ENCODE measurements at places on chromosomes 2 and 18. TPM values are rescaled to one million over a fixed set of nuclear protein-coding genes. Genes with fewer than 3 reads are reported as not detected.

The MC4R gene
- total RNA-seq, result not detected

The ABHD3 gene
- total RNA-seq, result 7.8 TPM

The RAB6C gene
- total RNA-seq, result not detected

The ATG4B gene
- total RNA-seq, result 70.1 TPM

The TACR1 gene
- 0.08 TPM for total RNA-seq

The KRTCAP3 gene
- total RNA-seq, result not detected

The METAP1D gene
- total RNA-seq, result 8.9 TPM

The ACOXL gene
- not detected for total RNA-seq

The BOLL gene
- total RNA-seq, result not detected

The DUSP11 gene
- total RNA-seq, result 22.3 TPM

All from smooth muscle cell of the coronary artery (primary cell).